ENCODE measurements at places on chromosomes 3 and 15.

GRCh38 chr3:178915365-178915764, 156.2 kb downstream of the ZMAT3 start:
- DNase-seq = no peak

- DNase-seq = no peak
Measured at GRCh38 chr3:157589211-157589610, 86.0 kb upstream of the VEPH1 start.

GRCh38 chr3:195135917-195136316, 135.0 kb downstream of the XXYLT1 start:
- DNase-seq = no peak

- no peak for DNase-seq
Measured at GRCh38 chr3:14680716-14681115, 5.8 kb downstream of the C3orf20 start.

GRCh38 chr15:25236861-25237155, 202.0 kb downstream of the UBE3A start:
- DNase-seq = no peak

GRCh38 chr3:42042747-42043098, 48.4 kb upstream of the TRAK1 start:
- DNase-seq = no peak

DNA sequence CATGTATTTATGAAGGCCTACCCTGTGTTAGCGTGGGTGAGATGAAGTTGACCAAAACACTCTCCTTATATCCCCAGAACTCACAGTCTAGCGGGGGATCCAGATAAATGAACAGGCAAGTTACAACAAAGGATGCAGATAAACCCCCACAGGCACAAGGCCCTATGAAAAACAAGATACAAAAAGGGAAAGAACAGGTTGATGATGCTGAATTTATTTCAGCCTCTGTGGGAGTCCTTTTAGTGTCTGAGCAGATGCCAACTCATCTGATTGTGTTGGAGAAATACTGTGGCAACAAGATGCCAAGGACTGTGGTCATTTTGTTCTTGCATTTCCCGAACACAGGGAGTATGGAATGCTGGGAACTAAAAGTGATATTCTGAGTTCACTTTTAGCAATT, 300.0 kb downstream of the CHST2 start:
- no peak for DNase-seq

DNA sequence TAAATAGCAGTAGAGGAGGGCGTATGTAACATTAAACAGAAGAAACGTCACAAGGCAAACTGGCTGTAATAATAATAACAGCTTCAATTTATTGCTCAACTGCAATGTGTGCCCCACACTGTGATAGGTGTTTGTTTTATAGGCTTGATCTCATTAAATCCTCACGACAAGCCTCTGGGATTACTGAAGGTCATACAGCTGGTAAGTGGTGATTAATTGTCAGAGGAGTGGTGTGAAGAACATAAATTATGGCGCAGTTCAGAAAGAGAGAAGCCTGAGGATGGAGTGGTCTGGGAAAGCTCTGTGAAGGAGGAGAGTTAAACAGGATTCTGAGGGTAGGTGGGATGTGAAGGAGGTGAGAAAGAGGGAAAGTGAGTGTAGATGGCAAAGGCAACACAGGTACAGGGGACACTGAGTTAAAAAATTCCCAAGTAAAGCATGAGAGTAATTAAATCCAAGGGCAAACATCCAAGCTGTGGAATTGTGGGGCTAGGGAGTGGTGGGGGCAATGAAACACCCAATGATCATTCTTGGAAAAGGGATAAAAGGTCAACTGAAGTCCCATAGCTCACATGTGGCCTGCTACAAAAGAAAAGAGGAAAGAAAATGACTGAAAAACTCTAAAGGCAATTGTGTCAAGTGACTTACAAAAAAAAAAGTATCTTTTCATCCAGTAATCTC, 16.5 kb upstream of the GLCE start:
- no peak for DNase-seq

DNA sequence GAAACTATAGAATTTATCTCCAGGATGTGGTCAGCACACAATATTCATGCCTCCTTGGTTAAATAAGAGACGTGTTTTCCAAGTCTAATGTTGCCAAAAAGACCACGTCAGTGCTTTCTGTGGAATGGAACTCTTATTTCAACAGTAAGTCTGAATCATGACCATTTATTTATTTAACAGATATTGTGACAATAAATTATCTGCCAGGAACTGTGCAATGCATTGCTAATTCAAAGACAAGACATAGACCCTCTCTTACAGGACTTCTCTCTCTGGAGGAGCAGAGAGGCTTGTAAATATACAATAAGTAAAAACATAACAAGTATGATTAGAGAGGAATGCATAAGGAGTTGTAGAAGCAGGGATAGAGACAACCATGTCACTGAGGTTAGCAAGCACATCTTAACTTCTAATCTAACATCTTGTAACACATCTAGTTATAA, 227.5 kb downstream of the DTWD1 start:
- no peak for DNase-seq

DNA sequence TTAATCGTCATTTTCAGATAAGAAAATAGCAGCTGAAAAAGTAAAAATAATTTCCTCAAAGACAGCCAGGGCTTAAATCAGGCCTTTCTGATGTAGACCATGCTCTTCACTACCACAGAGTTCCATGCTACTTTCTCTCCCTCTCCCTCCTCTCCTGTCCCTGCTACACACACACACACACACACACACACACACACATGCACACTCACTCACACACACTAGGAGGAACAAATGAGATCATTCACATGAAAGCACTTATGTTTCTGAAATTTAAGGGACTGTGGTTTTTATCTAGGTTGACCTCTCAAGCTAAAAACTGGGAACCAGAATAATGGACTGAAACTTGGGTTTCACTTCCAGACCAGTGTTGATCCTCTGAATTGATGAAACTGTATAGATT, 4.1 kb upstream of the PSMA4 start:
- no peak for DNase-seq

DNA sequence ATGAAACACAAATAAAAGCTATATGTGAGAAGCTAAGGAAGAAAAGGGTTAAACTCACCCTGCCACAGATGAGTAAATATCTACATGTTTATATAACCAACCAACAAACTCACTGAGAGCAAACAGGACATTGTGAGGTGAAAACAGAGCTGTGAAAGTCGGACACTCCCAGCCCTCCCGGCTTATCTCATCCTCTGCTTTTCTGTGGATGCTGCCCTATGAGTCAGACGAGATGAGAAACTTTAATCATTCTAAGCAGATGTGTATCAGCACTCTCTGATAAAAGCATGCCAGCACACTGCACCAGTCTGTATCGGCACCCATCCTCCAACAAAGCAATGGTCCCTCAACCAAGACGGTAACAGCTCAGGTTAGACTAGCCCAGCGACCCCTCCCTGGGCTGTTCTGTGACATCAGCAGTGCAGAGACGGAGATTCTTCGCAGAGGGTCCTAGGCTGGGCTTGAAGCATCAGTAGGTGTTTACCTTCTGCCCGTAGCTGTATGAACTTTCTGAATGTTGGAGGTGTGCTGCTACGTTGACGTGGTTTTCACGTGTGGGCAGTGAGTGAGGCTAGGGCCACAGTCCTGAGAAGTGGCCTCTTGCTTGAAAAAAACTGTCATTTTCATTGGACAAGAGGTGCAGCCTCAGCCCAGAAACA, 119.8 kb upstream of the ALDH1A3 start:
- DNase-seq = no peak

- no peak for DNase-seq
Measured at GRCh38 chr3:184663356-184663755, 48.5 kb downstream of the MAGEF1 start.

GRCh38 chr15:66955871-66956585, 109.4 kb upstream of the SMAD3 start:
- DNase-seq = no peak

GRCh38 chr3:46693038-46693891, at the start of gene ALS2CL:
Gene ALS2CL, minus strand, starts transcription at chr3:46693679. Its CDS starts 4,239 bp downstream, at chr3:46689440.
- DNase-seq = peak; percentile 71

DNA sequence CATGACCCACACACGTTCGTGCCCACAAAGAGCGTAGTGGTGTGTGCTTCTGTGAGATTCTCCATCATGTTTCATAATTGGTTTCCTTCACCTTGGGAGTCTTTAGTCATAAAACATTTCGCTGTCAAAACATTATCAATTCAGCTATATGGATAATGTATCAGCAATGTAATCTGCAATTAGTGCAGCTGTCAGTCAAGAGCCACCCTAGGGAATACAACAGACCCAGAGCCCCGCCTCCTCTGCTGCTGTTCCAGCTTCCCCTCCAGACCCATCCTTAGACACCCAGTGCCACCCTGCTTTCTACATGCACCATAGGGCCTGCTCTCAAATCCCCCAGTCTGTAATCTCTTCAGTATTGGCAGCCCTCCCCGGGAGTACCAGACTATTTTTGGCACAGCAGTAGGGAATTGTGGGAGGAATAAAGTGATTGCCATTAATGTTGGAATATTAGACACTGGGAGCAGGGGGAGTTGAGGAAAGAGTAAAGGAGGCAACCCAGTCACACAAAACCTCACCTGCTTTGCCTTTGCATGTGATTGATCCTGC, 31.5 kb upstream of the C3orf80 start:
- no peak for DNase-seq

DNA sequence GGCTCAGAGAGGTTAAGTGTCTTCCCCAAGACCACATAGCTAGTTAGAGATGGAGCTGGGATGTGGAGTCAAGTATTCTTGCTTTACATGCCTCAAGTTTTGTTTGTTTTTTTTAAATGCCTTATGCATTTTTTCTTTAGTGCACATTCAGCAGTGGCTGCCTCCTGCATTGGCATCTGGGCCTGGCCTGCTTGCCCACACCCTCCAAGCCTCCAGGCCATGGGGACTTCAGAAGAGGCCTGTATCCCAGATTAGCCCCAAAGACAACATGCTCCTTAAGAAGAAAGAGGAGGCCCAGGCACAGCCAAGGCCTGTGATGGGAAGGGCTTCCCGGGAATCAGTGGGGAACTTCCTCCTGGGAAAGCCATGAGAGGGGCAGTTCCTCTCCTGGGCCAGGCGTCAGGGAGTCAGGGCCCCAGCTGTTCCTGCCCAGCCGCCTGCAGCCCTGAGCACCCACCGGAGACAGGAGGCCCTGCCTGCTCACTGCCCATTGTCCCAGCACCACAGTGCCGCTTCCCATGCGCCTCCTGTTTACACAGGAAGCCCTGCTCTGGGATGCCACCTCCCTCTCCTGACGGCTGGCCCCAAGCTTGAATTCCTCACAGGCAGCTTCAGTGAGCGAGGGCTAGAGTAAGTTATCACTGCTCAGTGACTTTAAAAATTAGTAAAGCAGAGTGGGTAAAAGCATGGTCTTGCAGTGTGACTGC, 16.0 kb downstream of the FOXL2NB start:
- DNase-seq = no peak

DNA sequence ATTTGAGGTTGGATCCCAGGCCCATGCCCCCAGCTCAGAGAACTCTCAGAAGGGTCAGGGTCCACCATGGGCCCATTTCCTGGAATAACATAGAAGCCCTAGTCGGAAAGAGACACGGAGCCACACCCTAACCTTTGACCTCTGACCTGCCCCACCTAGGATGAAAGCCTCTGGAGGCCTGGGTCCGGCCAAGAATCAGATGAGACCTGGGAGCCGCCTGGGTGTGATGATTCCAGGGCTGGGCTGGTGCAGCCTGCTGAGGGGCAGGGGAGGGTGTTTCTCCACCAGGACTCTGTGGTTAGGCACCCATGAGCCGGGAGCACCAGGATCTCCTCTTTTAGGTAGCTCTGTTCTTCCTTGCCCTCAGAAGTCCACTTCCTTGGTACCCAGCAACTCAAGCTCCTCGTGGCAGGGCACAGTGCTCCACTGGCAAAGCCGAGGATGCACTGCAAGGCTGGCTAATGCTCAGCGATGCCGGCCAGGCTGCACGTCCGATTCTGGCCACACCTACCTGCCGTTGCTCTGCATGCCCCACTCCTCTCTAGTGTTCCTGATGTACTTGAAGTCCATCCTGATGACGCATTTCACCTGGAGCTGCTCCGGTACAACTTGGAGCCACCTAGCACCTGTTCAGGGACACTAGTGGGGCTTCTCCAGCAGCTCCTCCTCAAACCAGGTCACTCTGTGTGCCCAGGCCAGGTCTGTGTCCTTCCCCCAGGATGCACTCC, 57.4 kb downstream of the ZNF445 start:
- DNase-seq = no peak

- no peak for DNase-seq
Measured at GRCh38 chr3:144036498-144036897, 64.9 kb downstream of the DIPK2A start.
